Cortex of kidney (tissue), 1 donor: ENCODE measurements at places on chromosomes 16 and 17.

- DNase-seq: no peak
Observed at GRCh38 chr17:66929591-66929990, 34.9 kb upstream of the CACNG4 start.

- DNase-seq: no peak
Observed at GRCh38 chr17:43907998-43908721, 824 bp upstream of the MPP2 start.

GRCh38 chr17:32136856-32137255 lies 5.4 kb upstream of the RHOT1 start:
- no peak for DNase-seq

GRCh38 chr17:63421681-63422645 lies 24.1 kb downstream of the CYB561 start:
- no peak for DNase-seq

DNA sequence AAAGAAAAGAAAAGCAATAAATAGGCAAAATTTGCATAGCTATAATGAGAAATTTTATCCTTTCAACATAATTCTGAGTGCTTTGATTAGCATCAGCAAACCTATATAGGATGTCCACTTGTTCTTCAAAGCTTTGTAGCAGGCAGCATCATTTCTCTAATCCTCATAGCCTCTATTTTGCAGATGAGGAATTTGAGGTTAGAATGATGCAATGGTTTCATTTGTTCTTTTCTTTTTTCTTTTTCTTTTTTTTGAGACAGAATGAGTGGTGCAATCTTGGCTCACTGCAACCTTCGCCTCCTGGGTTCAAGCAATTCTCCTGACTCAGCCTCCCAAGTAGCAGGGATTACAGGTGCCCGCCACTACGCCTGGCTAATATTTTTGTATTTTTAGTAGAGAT lies 594.4 kb downstream of the TOX3 start:
- no peak for DNase-seq

GRCh38 chr17:41939044-41939692 lies 8.8 kb downstream of the ODAD4 start:
- DNase-seq: no peak

DNA sequence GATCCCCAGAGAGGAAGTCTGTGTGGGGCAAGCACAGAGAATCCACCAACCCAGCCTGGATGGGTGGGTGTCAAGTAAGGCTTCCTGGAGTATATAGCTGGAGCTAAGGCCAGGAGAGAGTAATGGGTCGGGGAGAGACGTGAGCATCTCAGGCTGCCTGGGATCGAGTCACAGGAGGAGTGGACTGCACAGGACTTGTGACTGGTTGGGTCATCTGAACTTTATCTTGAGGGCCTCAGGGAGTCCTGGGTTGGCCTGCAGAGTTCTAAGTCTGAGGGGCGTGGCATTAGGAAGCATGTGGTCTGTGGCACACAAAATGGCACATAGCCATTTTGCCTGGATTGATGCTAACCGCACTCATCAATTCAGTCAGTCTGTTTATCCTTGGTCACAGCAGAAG lies 1.5 kb downstream of the PLA2G15 start:
- no peak for DNase-seq

GRCh38 chr16:89001117-89002027 lies 24.4 kb upstream of the CBFA2T3 start:
- no peak for DNase-seq

DNA sequence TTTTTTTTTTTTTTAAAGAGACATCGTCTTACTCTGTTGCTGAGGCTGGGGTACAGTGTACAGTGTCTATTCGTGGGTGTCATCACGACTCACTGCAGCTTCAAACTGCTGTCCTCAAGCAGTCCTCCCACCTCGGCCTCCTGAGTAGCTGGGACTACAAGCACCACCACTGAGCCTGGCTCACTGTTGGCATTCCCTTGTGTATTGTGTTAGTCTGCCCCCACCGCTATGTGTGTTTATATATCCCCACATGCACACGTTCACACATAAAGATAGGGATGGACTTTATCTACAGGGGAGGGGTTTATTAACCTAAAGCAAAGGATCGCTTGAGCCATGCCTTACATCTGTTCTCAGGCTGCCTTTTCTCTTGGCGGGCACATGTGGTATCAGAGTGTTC lies 63.8 kb downstream of the SEC14L1 start:
- no peak for DNase-seq

- no peak for DNase-seq
Observed at GRCh38 chr17:4551141-4551540, 4.0 kb downstream of the MYBBP1A start.

DNA sequence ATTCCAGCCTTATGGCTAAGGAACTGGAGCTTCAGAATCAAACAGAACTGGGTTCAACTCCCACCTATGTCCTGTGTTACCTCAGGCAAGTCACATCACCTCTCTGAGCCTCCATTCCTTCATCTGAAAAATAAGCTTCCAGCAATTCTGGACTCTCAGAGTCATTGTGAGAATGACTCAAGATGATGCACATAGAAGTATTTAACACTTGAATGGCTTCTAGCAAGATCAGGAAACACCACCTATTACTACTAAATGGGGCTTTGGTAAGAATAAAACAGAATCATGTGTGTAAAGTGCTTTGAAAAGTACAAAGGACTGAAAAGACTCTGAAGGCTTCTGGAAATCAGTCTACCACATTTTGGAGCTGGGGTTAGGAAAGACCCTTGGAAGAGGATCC lies 30.8 kb upstream of the CALB2 start:
- DNase-seq: no peak

DNA sequence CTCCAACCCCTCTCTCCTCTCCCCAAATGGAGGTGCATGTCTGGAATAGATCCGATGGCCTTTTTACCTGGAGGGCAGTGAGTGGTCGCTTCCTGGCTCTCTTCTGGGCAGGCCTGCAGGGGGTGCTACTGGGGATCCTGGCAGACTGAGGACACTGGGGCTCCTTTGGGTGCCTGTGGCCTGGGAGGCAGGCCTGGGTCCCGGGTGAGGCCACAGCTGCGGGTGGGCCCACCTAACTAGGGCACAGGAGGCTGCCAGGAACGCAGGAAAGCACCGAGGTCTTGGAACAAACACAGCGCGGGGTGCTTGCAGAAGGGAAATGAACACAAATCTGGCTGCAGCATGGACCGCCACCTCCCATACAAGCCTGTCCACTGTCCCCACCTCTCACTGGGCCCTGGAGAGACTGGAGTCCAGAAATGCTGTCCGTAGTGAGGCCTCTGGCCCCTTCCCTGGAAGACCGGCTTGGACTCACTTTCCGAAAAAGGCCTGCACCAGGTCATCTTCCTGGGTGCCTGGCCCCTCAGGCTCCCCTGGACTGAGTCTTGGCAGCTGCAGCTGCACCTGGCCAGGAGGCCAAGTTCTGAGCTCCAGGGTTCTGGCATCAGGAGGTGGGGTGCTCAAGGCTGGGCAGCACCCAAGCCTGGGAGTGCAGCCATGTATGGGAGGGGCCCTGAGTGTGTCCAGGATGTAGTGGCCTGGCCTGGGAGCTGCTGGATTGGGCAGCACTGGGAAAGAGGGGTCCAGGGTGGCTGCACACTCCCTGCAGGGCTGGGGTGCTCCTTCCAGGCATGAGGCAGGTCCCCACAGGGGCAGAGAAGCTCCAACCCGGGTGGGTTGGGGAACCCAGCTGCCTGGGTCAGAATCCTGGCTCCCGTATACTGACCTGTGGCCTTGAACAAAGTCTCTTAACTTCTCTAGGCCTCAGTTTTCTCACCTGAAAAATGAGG lies 195.1 kb downstream of the IRF8 start:
- DNase-seq: no peak

GRCh38 chr17:38508954-38509771 lies 80.9 kb downstream of the ARHGAP23 start:
- no peak for DNase-seq

DNA sequence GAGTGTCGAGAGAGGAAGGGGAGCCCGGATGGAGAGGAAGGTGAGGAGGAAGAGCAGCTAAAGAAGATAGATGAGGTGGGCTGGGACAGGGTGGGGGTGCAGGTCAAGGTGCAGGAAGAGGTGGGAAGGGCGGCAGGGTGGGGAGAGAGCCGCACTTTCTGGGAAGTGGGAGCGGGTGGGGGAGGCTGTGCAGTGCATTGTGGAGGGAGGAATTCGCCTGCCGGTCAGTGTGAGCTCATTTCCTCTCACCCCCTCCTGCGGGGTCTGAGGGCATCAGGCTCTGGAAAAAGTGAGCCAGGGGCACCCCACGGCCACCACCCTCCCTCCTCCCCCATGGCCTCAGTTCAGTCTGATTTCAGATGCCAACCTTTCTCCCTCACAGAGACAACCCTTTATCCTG lies 2.5 kb upstream of the ARHGAP23 start:
- DNase-seq: no peak

- no peak for DNase-seq
Observed at GRCh38 chr16:52718046-52718445, 171.1 kb upstream of the TOX3 start.

GRCh38 chr17:47816947-47817346 lies 4.6 kb downstream of the OSBPL7 start:
- DNase-seq: no peak

- DNase-seq: no peak
Observed at GRCh38 chr17:82007495-82008257, 15.0 kb downstream of the CENPX start.

DNA sequence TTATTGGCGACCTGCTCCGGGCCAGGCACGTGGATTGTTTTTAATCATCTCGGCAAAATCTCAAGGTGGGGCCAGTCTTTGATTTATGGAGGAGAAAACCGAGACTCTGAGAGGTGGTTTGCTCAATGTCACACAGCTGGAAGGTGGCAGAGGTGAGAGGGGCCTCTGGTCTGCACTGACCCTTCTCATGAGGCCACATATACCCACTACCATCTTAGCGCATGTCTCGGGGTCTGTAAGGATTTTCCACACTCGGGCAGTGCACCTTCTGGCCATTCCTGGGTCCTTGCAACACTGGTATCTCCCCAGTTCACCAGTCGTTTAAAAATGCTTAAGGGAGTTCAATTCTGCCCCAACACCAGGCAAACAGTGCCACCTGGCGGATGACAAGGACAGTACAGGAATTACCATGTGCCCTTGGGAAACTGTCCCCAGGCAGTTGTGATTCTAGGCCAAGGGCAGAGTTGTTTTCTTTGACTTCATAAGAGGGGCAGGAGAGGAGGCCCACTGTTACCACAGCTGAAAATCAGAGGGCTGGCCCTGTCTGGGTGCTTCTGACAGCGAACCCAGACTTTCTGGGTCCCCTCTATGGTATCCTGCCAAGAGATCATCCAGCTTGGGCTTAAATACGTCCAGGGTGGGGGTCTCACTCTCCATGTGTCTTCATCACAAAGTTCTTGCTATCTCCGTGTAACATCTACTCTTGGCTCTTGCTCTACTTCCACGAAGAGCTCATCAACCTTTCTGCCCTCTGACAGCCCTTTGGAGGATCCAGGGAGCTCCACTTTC lies 39.4 kb upstream of the RAI1 start:
- DNase-seq: no peak

GRCh38 chr16:85037050-85037410 lies 9.4 kb downstream of the KIAA0513 start:
- no peak for DNase-seq

DNA sequence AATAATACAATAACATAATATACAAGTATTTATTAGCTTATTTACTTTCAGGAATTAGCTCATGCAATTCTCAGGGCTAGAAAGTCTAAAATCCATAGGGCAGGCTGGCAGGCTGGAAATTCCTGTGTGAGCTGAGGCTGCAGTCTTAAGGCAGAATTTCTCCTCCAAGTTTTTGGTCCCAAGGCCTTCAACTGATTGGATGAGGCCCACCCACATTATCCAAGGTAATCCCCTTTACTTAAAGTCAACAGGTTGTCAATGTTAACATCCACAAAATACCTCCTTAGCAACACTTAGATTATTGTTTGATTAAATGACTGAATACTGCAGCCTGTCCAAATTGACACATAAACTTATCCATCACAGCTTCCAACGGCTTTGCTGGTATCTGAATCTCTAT lies 32.9 kb upstream of the SOX9 start:
- no peak for DNase-seq

- DNase-seq: no peak
Observed at GRCh38 chr17:8016632-8017424, 14.4 kb downstream of the GUCY2D start.

GRCh38 chr16:23848958-23849357 lies 13.2 kb downstream of the PRKCB start:
- no peak for DNase-seq

DNA sequence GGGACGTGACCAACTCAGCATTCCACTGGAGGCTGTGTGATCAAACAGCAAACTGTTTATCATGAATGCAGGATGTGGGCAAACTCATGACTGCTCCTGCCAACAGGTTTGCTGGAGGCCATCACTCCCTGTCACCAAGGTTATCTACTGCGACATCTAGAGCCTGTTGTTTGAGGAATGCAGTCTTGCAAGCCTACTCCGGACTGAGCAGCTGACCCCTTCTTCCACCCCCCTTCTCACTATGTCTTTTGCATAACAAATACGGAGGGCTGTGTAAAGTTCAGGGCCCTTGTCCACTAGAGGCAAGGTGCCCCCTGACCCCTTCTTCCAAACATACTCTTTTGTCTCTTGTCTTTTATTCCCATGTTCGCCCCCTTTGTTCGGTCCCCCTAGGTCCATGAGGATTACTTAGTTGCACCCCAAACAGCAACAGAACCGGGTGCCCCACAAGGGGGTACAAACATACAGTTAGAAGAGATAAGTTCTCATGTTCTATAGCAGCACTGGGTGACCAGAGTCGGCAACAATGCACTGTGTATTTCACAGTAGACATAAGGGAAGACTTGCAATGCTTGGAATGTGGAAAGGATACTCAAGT lies 28.7 kb downstream of the MEAK7 start:
- no peak for DNase-seq

DNA sequence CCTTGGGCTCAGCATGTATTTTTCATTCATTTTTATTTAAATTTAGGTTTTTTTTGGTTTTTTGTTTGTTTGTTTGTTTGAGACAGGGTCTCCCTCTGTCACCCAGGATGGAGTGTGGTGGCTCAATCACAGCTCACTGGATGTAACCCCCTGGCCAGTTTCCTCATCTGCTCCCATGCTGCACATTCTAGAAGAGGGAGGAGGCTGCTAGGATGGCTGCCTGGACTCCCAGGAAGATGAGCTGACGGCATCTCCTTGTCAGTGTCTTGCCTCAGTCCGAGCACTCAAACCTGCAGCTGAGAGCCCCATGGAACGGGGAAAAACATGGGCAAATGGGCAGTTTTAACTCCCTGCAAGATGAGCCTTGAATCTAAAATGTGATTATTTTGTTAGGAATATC lies 7.5 kb downstream of the MEAK7 start:
- DNase-seq: no peak

- DNase-seq: no peak
Observed at GRCh38 chr16:66271074-66272060, 95.1 kb upstream of the CDH5 start.
